A549 treated with AZD2906 at 1 μM for 4 hours (cell line): ENCODE measurements at places on chromosomes 1 and 21. TPM values are rescaled to one million over a fixed set of nuclear protein-coding genes. Genes with fewer than 3 reads are reported as not detected.

The GJA4 gene
- total RNA-seq, result not detected in 5 replicates

The VCAM1 gene
- total RNA-seq, result 0.04 to 0.08 TPM (median 0.05 TPM) in 5 replicates

The ABCA4 gene
- total RNA-seq, result 0.08 to 0.17 TPM (median 0.11 TPM) in 5 replicates

The GLMN gene
- 5.1 to 6.9 TPM (median 6.4 TPM) in 5 replicates for total RNA-seq

The VSIG8 gene
- total RNA-seq, result 0.03 to 0.11 TPM in 2 of 5 replicates, not detected in the others

The PRRX1 gene
- total RNA-seq, result 0.06 TPM in 1 of 5 replicates, not detected in the others

The CCDC17 gene
- 0.14 to 0.26 TPM (median 0.23 TPM) in 5 replicates for total RNA-seq

The CD5L gene
- not detected in 5 replicates for total RNA-seq

The PTPN7 gene
- total RNA-seq, result 0.05 TPM in 1 of 5 replicates, not detected in the others

The DHDDS gene
- 21.9 to 29.9 TPM (median 22.2 TPM) in 5 replicates for total RNA-seq

The NFASC gene
- total RNA-seq, result 0.96 to 1.4 TPM (median 1.1 TPM) in 5 replicates

The TDRD5 gene
- total RNA-seq, result 0.02 to 0.06 TPM (median 0.05 TPM) in 5 replicates

The TUT4 gene
- 32.1 to 41.3 TPM (median 34.6 TPM) in 5 replicates for total RNA-seq

The CFHR1 gene
- total RNA-seq, result 0.09 to 0.24 TPM (median 0.17 TPM) in 4 of 5 replicates, not detected in the other

The HSPA6 gene
- total RNA-seq, result 1.0 to 7.1 TPM (median 1.9 TPM) in 5 replicates

The OR2L13 gene
- not detected in 5 replicates for total RNA-seq

The SUSD4 gene
- total RNA-seq, result 0.40 to 1.1 TPM (median 0.62 TPM) in 5 replicates

The MYBPH gene
- not detected in 5 replicates for total RNA-seq

The ASCL5 gene
- 0.08 to 0.16 TPM (median 0.09 TPM) in 5 replicates for total RNA-seq

The S100A3 gene
- 110 to 126 TPM (median 119 TPM) in 5 replicates for total RNA-seq

The AHCTF1 gene
- total RNA-seq, result 21.6 to 34.8 TPM (median 25.9 TPM) in 5 replicates

The GPX7 gene
- total RNA-seq, result not detected in 5 replicates

The C1orf226 gene
- total RNA-seq, result 0.79 to 1.1 TPM (median 0.86 TPM) in 5 replicates

The SAMSN1 gene
- total RNA-seq, result 0.05 to 0.07 TPM in 2 of 5 replicates, not detected in the others

The CELA2B gene
- total RNA-seq, result 0.14 to 0.16 TPM in 2 of 5 replicates, not detected in the others

The CSTB gene
- total RNA-seq, result 76.0 to 95.5 TPM (median 90.3 TPM) in 5 replicates

The RYR2 gene
- total RNA-seq, result 0.01 to 0.07 TPM (median 0.03 TPM) in 5 replicates

The ZBTB40 gene
- 4.5 to 5.0 TPM (median 4.8 TPM) in 5 replicates for total RNA-seq

The OR2L5 gene
- not detected in 5 replicates for total RNA-seq

The ADGRB2 gene
- 4.0 to 5.1 TPM (median 4.6 TPM) in 5 replicates for total RNA-seq

The ADAMTSL4 gene
- total RNA-seq, result 2.8 to 7.5 TPM (median 6.1 TPM) in 5 replicates

The CFHR5 gene
- total RNA-seq, result not detected in 5 replicates

The LMOD1 gene
- total RNA-seq, result not detected in 5 replicates

The WNT2B gene
- 0.19 to 0.42 TPM (median 0.20 TPM) in 5 replicates for total RNA-seq

The ATAD3C gene
- total RNA-seq, result not detected in 5 replicates

The DNM3 gene
- total RNA-seq, result 0.33 to 0.64 TPM (median 0.51 TPM) in 5 replicates

The BROX gene
- 17.8 to 23.9 TPM (median 18.4 TPM) in 5 replicates for total RNA-seq

The RGS13 gene
- not detected in 5 replicates for total RNA-seq

The KLF17 gene
- total RNA-seq, result 0.33 to 0.50 TPM (median 0.46 TPM) in 5 replicates

The RIIAD1 gene
- total RNA-seq, result 0.57 TPM in 1 of 5 replicates, not detected in the others

The SLC9C2 gene
- not detected in 5 replicates for total RNA-seq

The CRYBG2 gene
- total RNA-seq, result 1.4 to 2.7 TPM (median 1.6 TPM) in 5 replicates

The VAMP3 gene
- total RNA-seq, result 65.3 to 77.7 TPM (median 71.9 TPM) in 5 replicates

The ADAM30 gene
- not detected in 5 replicates for total RNA-seq

The C1QC gene
- not detected in 5 replicates for total RNA-seq

The SLAMF8 gene
- total RNA-seq, result 0.10 to 0.25 TPM (median 0.16 TPM) in 5 replicates

The KIF14 gene
- 6.9 to 11.2 TPM (median 9.2 TPM) in 5 replicates for total RNA-seq

The UMODL1 gene
- not detected in 5 replicates for total RNA-seq

The KCNT2 gene
- 0.02 to 0.03 TPM (median 0.03 TPM) in 3 of 5 replicates, not detected in the others for total RNA-seq

The CHIA gene
- not detected in 5 replicates for total RNA-seq

The LIN28A gene
- total RNA-seq, result 0.02 TPM in 1 of 5 replicates, not detected in the others

The CYP4A11 gene
- not detected in 5 replicates for total RNA-seq

The HSD11B1 gene
- total RNA-seq, result 0.33 to 0.60 TPM (median 0.38 TPM) in 5 replicates

The ICOSLG gene
- 4.1 to 4.8 TPM (median 4.5 TPM) in 5 replicates for total RNA-seq

The SLC2A5 gene
- 0.29 to 0.77 TPM (median 0.67 TPM) in 5 replicates for total RNA-seq

The SCAMP3 gene
- total RNA-seq, result 96.0 to 128 TPM (median 117 TPM) in 5 replicates

The CFAP141 gene
- 0.37 TPM in 1 of 5 replicates, not detected in the others for total RNA-seq

The BRINP3 gene
- total RNA-seq, result not detected in 5 replicates

The CA6 gene
- total RNA-seq, result not detected in 5 replicates

The GBP4 gene
- total RNA-seq, result 0.02 to 0.09 TPM in 2 of 5 replicates, not detected in the others
